ENCODE measurements at places on chromosomes 7 and 10.
A peak's percentile ranks its signal among the peaks of the same experiment; 100 is the strongest.

- DNase-seq: no peak
These were observed 68.7 kb upstream of the PAPSS2 start for GRCh38 chr10:87590705-87591588.

DNA sequence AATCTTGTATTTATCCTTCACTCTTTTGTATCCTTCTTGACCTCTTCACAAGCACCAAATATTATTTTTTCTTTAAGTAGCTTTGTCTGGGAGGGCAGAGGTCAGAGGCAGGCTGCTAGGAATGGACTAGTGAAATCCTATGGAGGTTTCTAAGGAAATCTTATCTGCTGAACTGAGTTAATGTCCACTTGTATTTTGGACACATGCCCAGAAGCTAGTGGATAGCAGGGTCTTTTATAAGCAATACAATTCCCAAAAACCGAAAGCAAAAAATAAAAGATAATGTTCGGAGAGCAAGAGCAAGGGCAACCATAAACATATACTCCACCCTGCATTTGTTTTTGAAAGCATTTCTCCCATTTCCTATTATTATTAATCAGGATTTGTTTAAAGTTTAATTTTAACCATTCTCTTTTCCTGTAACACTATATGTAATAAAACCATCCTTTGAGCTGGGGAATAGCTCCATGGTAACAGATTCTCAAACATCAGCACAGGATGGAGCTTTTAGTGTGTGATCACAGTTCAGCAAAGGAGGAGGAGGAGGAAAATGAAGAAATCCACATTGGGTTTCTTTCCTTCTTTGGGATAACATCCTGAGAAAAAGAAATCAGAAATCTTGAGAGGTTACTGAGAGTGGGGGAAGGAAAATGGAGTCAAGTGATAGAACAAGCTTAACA is 328.2 kb upstream of the LRRN3 start:
- no peak for DNase-seq

DNA sequence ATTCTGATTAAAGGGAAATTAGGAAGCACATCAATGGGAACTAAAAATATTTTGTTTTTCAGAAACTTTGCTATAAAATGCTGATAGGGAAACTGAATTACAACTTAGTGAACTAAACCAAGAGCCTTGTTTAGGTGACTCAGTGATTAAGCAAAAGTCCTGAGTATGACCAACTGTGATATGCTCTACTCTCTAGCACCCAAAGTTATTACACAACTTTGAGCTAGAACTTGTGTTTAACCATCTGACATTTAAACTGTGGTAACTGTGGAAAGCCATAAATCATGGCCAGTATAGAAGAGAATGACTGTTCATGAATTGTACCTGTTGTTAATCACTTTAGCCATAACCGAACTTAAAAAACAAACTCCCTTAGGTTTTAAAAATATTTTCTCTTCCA is 127.4 kb downstream of the ZNF365 start:
- DNase-seq: no peak

- no peak for DNase-seq
These were observed 1.2 kb downstream of the SCIN start for GRCh38 chr7:12571691-12572090.

DNA sequence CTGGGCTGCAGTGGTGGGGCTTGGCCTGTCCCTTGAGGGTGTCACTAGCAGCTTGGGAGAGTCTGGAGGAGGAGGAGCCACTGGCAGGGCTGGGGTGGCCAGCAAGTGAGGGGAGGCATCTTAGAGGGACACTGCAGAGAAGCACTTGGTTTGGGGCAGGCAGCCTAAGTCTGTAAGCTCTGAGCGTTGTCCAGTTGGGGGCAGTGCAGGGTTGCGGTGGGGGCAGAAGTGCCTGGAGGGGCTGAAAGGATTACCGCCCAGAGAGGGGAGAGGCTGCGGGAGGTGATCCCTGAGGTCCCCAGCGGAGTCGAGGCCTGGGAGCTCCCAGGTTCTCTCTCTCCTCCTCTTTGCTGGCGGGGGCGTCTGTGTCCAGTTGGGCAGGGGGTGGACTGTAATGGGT is 7.4 kb downstream of the ADCYAP1R1 start:
- no peak for DNase-seq

- no peak for DNase-seq
These were observed 71.6 kb downstream of the ADCYAP1R1 start for GRCh38 chr7:31123726-31124125.

DNA sequence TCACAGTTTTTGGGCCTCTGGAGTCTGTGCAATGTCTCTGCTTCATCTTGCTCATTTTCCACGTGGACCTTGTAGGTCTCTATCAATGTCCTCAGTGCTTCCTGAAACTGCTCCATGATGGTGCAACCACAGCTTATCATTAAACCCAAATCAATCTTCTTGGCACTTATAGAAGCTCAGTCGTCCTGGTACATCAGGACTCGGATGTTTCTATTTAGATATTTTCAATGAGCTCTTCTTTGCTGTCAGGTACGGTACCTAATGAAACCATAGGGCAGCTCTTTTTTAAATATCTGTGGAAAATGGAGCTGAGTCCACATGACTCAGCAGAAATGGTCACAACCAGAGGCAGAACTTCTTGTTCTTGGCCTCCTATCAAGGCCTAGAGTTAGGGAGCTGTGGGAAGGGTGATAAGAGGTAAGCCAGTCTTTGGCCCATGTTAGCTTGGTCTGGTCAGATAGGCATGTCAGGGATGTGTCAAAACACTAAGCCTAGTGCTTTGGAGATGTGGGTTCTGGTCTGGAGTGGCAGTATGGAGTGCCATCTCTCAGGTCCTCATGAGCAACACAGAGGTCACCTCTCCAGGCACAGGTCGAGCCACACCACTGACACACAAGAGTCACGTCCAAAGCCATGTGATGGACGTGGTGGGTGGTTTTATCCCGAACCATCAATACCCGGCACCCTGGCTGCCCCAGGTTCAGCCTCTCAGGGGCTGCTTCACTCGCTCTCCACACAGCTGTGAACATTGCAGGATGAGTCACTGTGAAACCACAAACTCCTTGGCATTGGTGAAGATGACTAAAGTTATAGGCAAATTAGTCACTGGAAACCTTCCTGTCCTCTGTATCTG is 87.0 kb downstream of the TBXAS1 start:
- DNase-seq: peak; percentile 87

DNA sequence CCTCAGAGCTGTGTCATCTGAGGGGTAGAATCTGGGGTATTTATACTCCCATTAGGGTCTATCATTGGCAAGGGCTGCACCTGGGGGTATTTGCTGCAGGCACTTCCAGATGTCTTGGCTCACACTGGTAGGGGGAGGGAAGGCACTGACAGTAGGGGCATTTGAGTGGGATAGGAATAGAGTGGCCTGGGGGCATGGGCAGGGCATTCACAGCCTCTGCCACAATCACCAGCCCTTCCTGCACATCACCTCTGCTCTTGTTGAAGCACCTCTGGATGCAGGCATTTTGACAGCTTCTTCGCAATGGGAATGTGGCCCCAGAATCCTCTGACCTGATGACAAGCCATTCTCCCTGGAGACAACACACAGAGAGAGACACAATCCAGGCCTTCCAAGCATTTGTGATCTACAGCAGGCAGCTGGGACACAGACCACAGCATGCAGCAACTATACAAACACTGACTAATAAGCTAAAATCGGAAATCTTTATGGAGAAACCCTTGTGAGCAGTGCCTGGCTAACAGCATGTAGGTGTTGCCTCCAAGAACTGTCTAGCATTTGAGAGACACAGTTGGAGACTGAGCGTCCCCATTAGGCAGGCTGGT is 178.5 kb downstream of the KCNMA1 start:
- no peak for DNase-seq

DNA sequence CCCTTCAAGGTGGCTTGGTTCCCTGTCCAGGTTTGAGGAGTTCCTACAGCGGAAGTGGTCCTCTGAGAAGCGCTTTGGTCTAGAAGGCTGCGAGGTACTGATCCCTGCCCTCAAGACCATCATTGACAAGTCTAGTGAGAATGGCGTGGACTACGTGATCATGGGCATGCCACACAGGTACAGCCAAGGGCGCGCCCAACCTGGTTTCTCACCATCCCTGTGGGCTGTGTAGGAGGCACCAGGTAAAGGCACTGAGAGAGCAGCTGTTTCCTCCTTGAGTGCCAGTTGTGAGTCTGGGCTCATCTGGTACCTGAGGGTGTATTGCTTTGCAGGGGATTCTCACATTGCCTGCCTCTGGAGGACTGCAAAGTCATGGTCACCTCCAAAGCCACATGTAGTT is 68.0 kb downstream of the OGDH start:
- no peak for DNase-seq

GRCh38 chr10:119299531-119299930 is 92.2 kb downstream of the GRK5 start:
- DNase-seq: no peak

- DNase-seq: no peak
These were observed 5.6 kb upstream of the LRRC27 start for GRCh38 chr10:132326344-132326889.
